ENCODE measurements at places on chromosomes 2 and 18.
A peak's percentile ranks its signal among the peaks of the same experiment; 100 is the strongest.

- no peak overlapping the region for H3K27ac ChIP-seq
- no peak overlapping the region for H3K4me3 ChIP-seq
- H3K4me1 ChIP-seq: peaks cover 11% of the 10 kb centered on the region
- H3K27me3 ChIP-seq: peaks cover 3% of the 10 kb centered on the region
- no peak for DNase-seq
These were observed 149.9 kb upstream of the TWIST2 start for GRCh38 chr2:238698072-238698352.

GRCh38 chr2:234199996-234200395, 149.5 kb downstream of the SPP2 start:
- peaks cover 8% of the 10 kb centered on the region for H3K27me3 ChIP-seq
- no peak for DNase-seq
- no peak overlapping the region for H3K4me3 ChIP-seq
- H3K4me1 ChIP-seq: peaks cover 7% of the 10 kb centered on the region
- H3K36me3 ChIP-seq: no peaks in the 10 kb centered on the region

DNA sequence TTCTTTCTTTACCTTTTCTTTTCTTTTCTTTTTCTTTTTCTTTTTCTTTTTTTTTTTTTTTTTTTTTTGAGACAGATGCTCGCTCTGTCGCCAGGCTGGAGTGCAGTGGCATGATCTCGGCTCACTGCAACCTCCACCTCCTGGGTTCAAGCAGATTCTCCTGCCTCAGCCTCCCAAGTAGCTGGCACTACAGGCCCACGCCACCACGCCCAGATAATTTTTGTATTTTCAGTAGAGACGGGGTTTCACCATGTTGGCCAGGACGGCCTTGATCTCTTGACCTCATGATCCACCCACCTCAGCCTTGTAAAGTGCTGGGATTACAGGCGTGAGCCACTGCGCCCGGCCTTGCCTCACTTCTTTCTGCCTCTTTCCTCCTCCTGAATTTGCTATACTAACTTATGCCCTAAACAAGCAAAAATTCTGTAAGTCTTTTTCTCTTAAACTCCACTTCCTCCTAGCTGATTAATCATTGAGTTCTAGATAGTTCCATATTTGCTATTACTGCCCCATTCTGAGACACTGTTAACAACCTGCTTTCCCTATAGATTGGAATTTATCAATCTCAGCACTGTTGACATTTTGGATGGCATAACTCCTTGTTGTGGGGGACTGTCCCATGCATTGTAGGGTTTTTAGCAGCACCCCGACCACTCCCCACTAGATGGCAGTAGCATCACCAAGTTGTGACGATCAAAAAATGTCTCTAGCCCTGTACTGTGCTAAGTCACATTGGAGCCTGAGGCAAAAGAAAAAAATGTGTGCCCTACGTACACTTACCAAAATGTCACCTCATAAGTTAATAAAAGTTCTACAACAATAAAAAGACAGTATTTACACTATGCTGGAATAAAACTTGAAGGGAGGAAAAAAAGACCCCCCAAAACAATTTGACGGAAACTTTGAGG, 16.4 kb upstream of the THADA start:
- DNase-seq: peak; percentile 46
- H3K4me1 ChIP-seq: peaks cover 13% of the 10 kb centered on the region
- H3K4me3 ChIP-seq: no peak overlapping the region
- H3K36me3 ChIP-seq: no peaks in the 10 kb centered on the region
- H3K27ac ChIP-seq: peak overlapping the region; percentile 53

- peaks cover 13% of the 10 kb centered on the region for H3K4me1 ChIP-seq
- H3K4me3 ChIP-seq: no peak overlapping the region
- H3K36me3 ChIP-seq: no peaks in the 10 kb centered on the region
These were observed 91.4 kb upstream of the LGALSL start for GRCh38 chr2:64362562-64363026.

DNA sequence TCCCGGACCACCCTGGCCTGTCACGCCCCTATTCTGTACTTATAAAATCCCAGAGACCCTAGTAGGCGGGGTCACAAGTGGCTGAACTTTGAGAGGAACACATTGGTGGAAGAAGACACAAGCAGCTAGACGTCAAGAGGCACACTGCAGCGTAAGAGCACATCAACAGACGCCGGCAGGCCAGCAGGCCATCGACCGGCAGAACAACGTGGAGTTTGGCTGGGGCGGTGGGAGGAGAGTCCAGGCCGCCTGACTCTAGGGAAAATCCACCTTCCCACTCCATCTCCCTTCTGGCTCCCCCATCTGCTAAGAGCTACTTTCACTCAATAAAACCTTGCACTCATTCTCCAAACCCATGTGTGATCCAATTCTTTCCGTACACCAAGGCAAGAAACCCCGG, 601.8 kb upstream of the CDH2 start:
- H3K27me3 ChIP-seq: no peaks in the 10 kb centered on the region
- no peaks in the 10 kb centered on the region for H3K36me3 ChIP-seq
- DNase-seq: no peak
- H3K4me3 ChIP-seq: no peak overlapping the region
- H3K4me1 ChIP-seq: no peaks in the 10 kb centered on the region

DNA sequence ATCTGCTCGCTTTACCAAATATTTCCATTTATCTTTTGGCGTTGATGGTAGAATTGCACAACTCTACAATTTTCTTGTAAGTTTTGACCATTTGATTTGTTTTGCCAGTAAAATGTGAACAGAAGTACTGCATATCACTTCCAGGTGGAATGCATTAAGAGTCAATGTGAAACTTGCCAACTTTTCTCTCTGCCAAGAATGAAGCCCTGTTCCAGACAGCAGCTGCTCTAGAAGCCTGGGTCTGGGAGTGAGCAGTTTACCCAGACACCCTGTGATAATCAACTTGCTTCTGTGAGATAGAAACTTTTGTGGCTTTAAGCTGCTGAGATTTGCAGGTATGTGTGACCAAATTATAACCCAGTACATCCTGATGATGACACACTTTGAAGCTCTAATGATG, 115.9 kb upstream of the SYT4 start:
- no peaks in the 10 kb centered on the region for H3K36me3 ChIP-seq
- DNase-seq: no peak
- no peaks in the 10 kb centered on the region for H3K4me1 ChIP-seq
- H3K4me3 ChIP-seq: no peak overlapping the region
- H3K27me3 ChIP-seq: no peaks in the 10 kb centered on the region

- peaks cover 5% of the 10 kb centered on the region for H3K36me3 ChIP-seq
- no peaks in the 10 kb centered on the region for H3K4me1 ChIP-seq
- H3K27ac ChIP-seq: no peak overlapping the region
- no peaks in the 10 kb centered on the region for H3K27me3 ChIP-seq
These were observed 110.4 kb downstream of the EIPR1 start for GRCh38 chr2:3266925-3267867.
